ENCODE measurements at places on chromosomes 13 and 19.

GRCh38 chr13:80072231-80072630 is 268.7 kb downstream of the SPRY2 start:
- no peak overlapping the region for H3K4me3 ChIP-seq
- no peak for DNase-seq
- no peaks in the 10 kb centered on the region for H3K4me1 ChIP-seq
- H3K27me3 ChIP-seq = no peaks in the 10 kb centered on the region

- no peak overlapping the region for H3K27ac ChIP-seq
- H3K4me1 ChIP-seq = no peaks in the 10 kb centered on the region
- peaks cover 35% of the 10 kb centered on the region for H3K36me3 ChIP-seq
- DNase-seq = no peak
Measured at GRCh38 chr13:99258946-99259345, 767 bp upstream of the GPR18 start.

DNA sequence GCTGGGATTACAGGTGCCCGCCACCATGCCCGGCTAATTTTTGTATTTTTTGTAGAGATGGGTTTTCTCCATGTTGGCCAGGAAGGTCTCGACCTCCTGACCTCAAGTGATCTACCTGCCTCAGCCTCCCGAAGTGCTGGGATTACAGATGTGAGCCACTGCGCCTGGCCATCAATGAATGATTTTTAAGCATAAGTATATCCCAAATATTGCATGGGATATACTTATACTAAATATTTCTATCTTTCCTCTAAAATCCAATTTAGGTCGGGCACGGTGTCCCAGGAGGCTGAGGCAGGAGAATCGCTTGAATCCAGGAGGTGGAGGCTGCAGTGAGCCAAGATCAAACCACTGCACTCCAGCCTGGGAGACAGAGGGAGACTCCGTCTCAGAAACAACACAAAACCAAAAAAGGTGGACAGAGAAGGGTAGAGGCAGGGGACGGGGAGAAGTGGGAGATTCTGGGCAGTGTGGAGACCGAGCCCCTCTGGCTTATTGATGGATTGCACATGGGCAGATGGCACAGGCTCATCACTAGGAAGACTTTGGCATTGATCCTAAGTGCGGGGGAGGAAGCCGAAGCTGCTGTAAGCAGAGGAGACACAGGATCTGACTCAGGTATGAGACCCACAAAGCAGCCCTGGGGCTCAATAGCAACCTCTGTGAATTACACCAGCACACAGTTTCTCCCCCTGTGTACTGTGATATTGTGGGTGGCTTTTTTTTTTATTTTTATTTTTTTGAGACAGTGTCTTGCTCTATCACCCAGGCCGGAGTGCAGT is 13.5 kb downstream of the ARRDC5 start:
- DNase-seq = no peak
- no peaks in the 10 kb centered on the region for H3K4me1 ChIP-seq
- no peak overlapping the region for H3K27ac ChIP-seq
- H3K27me3 ChIP-seq = no peaks in the 10 kb centered on the region

DNA sequence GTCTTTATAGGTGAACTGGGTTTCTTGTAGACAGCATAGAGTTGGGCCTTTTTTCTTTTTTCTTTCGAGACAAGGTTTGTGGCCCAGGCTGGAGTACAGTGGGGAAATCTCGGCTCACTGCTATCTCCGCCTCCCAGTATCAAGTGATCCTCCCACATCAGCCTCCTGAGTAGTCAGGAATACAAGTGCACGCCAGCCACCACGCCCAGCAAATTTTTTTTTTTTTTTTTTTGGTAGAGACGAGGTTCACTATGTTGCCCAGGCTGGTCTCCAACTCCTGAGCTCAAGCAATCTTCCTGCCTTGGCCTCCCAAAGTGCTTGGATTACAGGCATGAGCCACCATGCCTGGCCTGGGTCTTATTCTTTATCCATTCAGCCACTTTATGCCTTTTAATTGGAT is 5.1 kb upstream of the CALM3 start:
- no peaks in the 10 kb centered on the region for H3K4me1 ChIP-seq
- H3K4me3 ChIP-seq = no peak overlapping the region
- no peak for DNase-seq
- H3K36me3 ChIP-seq = no peaks in the 10 kb centered on the region
- H3K27ac ChIP-seq = no peak overlapping the region

- DNase-seq = no peak
- no peak overlapping the region for H3K27ac ChIP-seq
- H3K27me3 ChIP-seq = no peaks in the 10 kb centered on the region
Measured at GRCh38 chr13:33717775-33718174, 100.2 kb upstream of the RFC3 start.

- H3K27ac ChIP-seq = no peak overlapping the region
- H3K4me3 ChIP-seq = no peak overlapping the region
- no peaks in the 10 kb centered on the region for H3K36me3 ChIP-seq
- no peaks in the 10 kb centered on the region for H3K4me1 ChIP-seq
- DNase-seq = no peak
- no peaks in the 10 kb centered on the region for H3K27me3 ChIP-seq
Measured at GRCh38 chr13:23740002-23740401, 149.2 kb downstream of the MIPEP start.

DNA sequence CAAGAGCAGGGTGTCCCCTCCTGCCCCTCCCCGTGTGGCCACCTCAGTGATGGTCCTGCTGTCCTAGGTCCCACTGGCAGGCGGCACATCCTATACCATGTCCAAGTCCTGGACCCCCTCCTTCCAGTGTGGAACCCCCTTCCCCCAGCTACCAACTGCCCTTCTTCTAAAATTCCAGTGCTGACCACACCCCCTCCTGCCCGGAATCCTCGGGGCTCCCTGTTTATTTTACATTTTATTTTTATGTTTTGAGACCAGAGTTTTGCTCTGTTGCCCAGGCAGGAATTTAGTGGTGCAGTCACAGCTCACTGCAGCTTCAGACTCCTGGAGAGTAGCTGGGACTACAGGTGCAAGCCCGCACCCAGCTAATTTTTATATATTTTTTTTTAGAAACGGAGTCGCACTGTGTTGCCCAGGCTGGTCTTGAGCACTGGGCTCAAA is 945 bp upstream of the CPAMD8 start:
- DNase-seq = no peak
- H3K4me1 ChIP-seq = no peaks in the 10 kb centered on the region
- no peaks in the 10 kb centered on the region for H3K36me3 ChIP-seq

GRCh38 chr19:16581971-16582343 is 9.7 kb upstream of the SLC35E1 start:
- peaks cover 25% of the 10 kb centered on the region for H3K4me1 ChIP-seq
- peaks cover 21% of the 10 kb centered on the region for H3K36me3 ChIP-seq
- no peak for DNase-seq
- H3K4me3 ChIP-seq = no peak overlapping the region
- no peaks in the 10 kb centered on the region for H3K27me3 ChIP-seq

DNA sequence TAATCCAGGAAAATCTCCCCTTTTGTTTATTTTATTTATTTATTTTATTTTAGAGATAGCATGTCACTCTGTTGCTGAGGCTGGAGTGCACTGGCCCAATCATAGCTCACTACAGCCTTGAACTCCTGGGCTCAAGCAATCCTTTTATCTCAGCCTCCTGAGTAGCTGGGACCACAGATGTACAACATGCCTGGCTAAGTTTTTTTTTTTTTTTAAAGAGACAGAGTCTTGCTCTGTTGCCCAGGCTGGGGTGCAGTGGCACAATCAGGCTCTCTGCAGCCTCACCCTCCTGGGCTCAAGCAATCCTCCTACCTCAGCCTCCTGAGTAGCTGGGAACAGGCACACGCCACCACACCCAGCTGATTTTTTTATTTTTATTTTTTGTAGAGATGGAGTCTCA is 6.3 kb upstream of the PDCD2L start:
- H3K27ac ChIP-seq = no peak overlapping the region
- no peaks in the 10 kb centered on the region for H3K27me3 ChIP-seq
- DNase-seq = no peak
- no peaks in the 10 kb centered on the region for H3K4me1 ChIP-seq
